NCI-H1930 (cell line): ENCODE measurements at places on chromosomes 6 and 20.

DNA sequence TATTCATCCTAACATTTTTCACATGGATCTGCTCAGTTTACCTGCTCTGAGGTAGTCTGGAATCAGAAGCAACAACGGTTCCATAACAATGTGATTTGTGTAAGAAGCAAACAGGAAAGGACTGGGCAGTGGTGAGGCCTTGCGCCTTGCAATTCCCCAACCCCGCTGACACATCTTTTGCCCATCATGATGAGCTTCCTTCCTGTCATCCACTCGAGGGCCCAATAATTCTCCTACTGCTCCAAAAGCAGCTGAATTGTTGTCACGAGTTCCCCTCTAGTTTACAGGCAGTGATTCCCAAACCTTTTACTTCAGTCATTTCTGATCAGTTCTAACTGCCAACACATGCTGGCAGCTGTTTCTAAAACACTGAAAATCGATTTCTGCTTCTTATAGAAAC, 22.9 kb downstream of the STX7 start:
- no peak for DNase-seq

DNA sequence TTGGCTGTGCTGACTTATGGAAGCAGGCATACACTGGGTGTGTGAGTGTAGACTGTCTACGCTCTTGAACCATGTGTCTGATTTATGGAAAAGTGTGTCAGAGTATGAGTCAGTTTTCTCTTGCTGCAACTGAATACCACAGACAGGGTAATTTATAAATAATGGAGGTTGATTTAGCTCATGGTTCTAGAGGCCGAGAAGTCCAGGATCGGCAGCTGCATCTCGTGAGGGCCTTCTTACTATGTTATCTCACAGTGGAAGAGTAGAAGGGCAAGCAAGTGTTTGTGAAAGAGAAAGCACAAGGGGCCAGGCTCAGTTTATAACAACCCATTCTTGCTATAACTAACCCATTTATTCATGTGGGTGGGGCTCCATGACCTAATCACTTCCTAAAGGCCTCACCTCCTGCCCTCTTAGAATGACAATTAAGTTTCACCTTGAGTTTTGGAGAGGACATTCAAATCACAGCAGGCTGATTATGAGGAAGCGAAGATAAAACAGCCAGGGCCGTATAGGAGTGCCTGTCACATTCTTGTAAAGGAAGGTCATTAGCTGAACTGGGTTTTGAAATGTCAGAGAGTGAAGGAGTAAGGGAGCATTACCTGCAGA, 6.7 kb downstream of the GPR31 start:
- DNase-seq, result no peak

GRCh38 chr6:113281431-113281830, 575.7 kb upstream of the MARCKS start:
- DNase-seq, result no peak

DNA sequence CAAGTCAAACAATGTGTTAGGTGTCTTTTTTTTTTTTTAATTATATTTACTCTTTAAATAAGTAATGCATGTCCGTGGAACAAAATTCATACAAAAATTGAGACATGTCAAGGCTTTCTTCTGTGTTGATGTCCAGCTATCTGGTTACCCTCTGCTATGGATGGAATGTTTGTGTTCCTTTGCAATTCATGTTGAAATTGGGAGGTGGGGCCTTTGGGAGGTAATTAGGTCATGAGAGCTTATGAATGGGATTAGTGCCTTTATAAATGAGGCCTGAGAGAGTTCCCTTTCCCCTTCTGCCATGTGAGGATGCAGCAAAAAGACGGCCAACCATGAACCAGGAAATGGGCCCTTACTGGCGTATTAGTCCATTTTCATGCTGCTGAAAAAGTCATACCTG, 83.1 kb upstream of the KCNG1 start:
- no peak for DNase-seq

GRCh38 chr6:153210083-153210482, 79.0 kb upstream of the RGS17 start:
- no peak for DNase-seq

- no peak for DNase-seq
Measured at GRCh38 chr6:140445474-140446004, 1071.1 kb upstream of the CITED2 start.
